ENCODE measurements at places on chromosomes 6 and 20. TPM values are rescaled to one million over a fixed set of nuclear protein-coding genes. Genes with fewer than 3 reads are reported as not detected.

DNA sequence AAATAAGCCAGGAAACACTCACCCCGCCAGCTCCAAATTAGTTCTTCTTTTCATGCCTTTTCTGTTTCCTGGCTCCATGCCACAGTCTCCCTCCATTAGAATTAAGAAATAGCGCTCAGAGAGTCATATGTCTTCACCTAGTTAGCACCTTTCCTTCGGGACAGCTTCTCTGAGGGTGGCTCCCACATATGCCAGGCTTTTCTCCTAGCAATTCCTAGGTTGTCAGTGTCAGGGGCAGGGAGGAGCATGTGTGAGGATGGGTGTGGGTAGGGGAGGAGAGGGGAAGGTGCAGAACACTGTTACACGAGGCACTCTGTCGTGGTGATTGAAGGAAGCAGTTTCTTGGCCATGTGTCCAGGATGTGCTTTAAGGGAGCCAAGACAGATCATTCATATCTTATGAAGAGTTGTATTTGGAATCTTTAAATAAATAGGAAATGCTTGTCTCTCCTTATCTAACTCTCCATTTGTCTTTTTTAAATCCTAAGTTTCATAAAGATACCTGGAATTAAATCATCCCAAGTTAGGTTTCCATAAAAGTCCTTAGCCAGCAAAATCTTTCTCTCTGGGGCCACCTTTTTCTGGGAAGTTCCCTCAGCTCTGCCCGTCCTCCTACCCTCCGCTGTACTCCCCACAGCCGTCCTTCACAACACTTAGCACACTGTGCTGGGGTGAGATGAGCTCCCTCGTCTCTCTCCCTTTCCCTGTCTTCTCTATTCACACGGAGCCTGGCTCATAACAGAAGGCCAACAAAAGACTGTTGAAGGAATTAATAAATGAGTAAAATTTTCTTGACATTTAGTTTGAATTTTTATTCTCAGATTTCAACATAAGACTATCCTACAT lies 361.0 kb downstream of the CD83 start:
- peaks cover 12% of the 10 kb centered on the region for H3K4me1 ChIP-seq
- no peak for DNase-seq
- H3K27me3 ChIP-seq = no peaks in the 10 kb centered on the region
- no peaks in the 10 kb centered on the region for H3K36me3 ChIP-seq

DNA sequence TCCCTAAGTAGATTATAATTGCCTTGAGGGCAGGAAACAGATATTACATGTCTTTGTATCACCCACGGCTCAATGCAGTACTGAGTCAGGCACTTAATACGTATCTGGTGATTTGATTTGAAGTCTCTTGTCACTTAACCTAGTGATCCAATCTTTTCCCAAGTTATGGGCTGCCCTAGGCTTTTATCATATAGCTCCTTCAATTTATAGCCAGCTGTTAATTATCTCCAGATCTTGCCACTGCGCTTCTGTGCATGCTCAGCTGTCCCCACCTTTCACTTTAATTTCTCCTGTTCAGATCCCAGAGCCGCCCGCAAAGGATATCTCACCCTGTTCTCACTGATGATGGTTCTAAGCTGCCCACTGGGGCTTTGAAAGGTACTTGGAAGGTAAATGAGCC lies 41.9 kb downstream of the SNHG17 start:
- no peaks in the 10 kb centered on the region for H3K4me1 ChIP-seq
- no peak for DNase-seq
- no peak overlapping the region for H3K27ac ChIP-seq
- no peak overlapping the region for H3K4me3 ChIP-seq
- H3K27me3 ChIP-seq = no peaks in the 10 kb centered on the region

GRCh38 chr6:89464295-89464694 lies 31.3 kb downstream of the ANKRD6 start:
- H3K27me3 ChIP-seq = no peaks in the 10 kb centered on the region
- H3K27ac ChIP-seq = no peak overlapping the region
- H3K4me1 ChIP-seq = peaks cover 4% of the 10 kb centered on the region
- H3K4me3 ChIP-seq = no peak overlapping the region

GRCh38 chr6:32953775-32954174 lies 878 bp upstream of the HLA-DMA start:
- H3K4me1 ChIP-seq = peaks cover 16% of the 10 kb centered on the region
- no peak for DNase-seq
- no peaks in the 10 kb centered on the region for H3K27me3 ChIP-seq
- no peak overlapping the region for H3K4me3 ChIP-seq
- peaks cover 10% of the 10 kb centered on the region for H3K36me3 ChIP-seq
- H3K27ac ChIP-seq = peak overlapping the region; percentile 84

DNA sequence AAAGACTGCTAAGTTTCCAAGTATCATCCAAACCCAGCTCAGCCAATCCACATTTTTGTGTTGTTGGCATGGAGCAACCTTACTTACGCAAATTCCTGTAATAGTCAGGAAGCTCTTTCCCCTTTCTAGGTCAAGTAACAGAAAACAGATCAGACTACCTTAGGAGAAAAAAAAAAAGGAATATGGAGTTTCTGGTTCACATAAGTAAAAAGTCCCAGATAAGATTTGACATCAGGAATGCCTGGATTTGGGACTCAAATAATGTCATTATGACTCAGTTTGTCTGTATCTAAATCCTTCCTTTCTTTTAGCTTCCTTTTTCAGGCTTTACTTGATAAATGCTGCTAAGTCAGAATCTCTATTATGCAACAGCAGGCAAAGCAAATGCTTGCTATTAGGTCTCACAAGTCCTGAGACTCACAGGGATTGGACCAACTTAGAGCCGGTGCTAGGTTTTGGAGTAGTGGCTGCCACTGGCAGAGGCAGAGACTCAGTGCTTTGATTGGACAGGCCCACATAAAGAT lies 44.5 kb downstream of the NCOA7 start:
- no peak for DNase-seq
- H3K4me1 ChIP-seq = peaks cover 37% of the 10 kb centered on the region
- H3K36me3 ChIP-seq = no peaks in the 10 kb centered on the region
- no peaks in the 10 kb centered on the region for H3K27me3 ChIP-seq

DNA sequence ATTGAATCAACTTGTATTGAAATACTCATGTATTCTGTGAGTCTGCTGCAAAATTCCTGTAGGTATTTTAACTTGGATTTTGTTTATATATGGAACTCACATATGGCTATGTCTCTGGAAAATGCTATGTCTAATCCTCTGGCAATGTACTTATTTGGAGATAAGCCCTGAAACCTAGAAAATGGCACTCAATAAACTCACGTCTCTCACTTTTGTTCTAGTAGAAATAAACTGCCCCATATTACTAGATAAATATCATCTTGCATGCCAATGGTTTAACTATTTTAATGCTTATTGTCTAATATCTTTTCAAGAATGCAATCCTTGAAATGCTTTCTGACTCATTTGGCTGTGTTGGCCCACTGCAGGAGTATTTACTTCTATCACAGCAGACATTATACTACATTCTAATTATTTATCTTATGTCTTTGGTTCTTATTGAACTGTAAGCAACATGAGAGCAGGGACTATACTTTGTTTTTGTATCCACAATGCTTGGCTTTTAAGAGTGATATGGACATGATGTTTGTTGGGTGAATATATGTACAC lies 292.2 kb upstream of the RSPO3 start:
- no peaks in the 10 kb centered on the region for H3K27me3 ChIP-seq
- DNase-seq = no peak
- no peak overlapping the region for H3K27ac ChIP-seq
- H3K4me1 ChIP-seq = no peaks in the 10 kb centered on the region

- H3K4me1 ChIP-seq = peaks cover 2% of the 10 kb centered on the region
- H3K27me3 ChIP-seq = no peaks in the 10 kb centered on the region
- H3K27ac ChIP-seq = no peak overlapping the region
- no peaks in the 10 kb centered on the region for H3K36me3 ChIP-seq
- peak; percentile 53 for DNase-seq
Measured at GRCh38 chr6:107555449-107555848, 65.5 kb downstream of the SOBP start.

RAMACL gene
- 5.5 TPM for total RNA-seq

- H3K27ac ChIP-seq = no peak overlapping the region
- no peak for DNase-seq
- H3K36me3 ChIP-seq = no peaks in the 10 kb centered on the region
- H3K27me3 ChIP-seq = no peaks in the 10 kb centered on the region
- H3K4me1 ChIP-seq = no peaks in the 10 kb centered on the region
Measured at GRCh38 chr6:8069631-8070284, 5.6 kb upstream of the BLOC1S5 start.

PTCRA gene
- total RNA-seq = not detected

DNA sequence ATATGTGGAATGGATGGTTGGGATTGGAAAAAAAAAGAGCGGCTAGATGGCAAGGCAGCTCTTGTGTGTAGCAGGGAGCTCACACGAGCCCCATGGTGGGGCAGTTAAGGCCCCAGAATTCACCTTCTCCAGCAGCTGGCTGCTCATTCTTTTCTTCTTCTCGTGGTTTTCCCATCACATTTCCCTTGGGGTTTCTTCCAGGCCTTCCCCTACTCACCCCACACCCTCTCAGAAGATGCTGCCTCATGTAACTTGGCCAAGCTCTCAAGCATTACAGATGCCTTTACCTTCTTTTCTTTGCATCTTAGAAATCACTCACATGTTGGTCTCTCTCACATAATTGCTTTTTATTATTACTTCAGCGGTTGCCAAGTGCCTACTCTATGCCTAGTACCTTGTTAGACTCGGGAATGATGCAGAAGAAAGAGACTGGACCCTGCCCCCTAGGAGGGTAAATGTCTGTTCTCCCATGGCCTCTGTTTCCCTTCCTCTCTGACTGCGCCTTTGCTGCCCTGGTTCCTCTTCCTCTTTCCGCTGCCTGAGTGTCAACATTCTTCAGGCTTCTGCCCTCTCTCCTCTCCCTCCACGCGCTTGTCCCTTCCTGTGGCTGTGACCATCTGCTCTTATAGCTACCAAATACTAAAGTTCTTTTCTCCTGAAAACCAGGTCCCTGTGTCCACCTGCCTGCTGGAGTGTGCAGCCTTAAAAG lies 28.6 kb downstream of the PPARD start:
- no peak overlapping the region for H3K4me3 ChIP-seq
- no peak overlapping the region for H3K27ac ChIP-seq
- DNase-seq = no peak

ZNF512B gene
- total RNA-seq = 8.8 TPM

- H3K4me3 ChIP-seq = no peak overlapping the region
- H3K27me3 ChIP-seq = no peaks in the 10 kb centered on the region
- DNase-seq = no peak
- no peaks in the 10 kb centered on the region for H3K4me1 ChIP-seq
Measured at GRCh38 chr20:5544712-5545111, 205.5 kb upstream of the SHLD1 start.

GRCh38 chr20:34926581-34926980 lies 29.0 kb downstream of the GSS start:
- H3K27ac ChIP-seq = no peak overlapping the region
- no peaks in the 10 kb centered on the region for H3K27me3 ChIP-seq
- DNase-seq = no peak
- H3K4me1 ChIP-seq = peaks cover 14% of the 10 kb centered on the region
- H3K4me3 ChIP-seq = no peak overlapping the region
- H3K36me3 ChIP-seq = peaks cover 63% of the 10 kb centered on the region

- H3K27ac ChIP-seq = no peak overlapping the region
- H3K4me1 ChIP-seq = no peaks in the 10 kb centered on the region
- H3K36me3 ChIP-seq = no peaks in the 10 kb centered on the region
- no peak for DNase-seq
- H3K4me3 ChIP-seq = no peak overlapping the region
- H3K27me3 ChIP-seq = no peaks in the 10 kb centered on the region
Measured at GRCh38 chr6:155946860-155947259, 491.2 kb upstream of the NOX3 start.

DNA sequence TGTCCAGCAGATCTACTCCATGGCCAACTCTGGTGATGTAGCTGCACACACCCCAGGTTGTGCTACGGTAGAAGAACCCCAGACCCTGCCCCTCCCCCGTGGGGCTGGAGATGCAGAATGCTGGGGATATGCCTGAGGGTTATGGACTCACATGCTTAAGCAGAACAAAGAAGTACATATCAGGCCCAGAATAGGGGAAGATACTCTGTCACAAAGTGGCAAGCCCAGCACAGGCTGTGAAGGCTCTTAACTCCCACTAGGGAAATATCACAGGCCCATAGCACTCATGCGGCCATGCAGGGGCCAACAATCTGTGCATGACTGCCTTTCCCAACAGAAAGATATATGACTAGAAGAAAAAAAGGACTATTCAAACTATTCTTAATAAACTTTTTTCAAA lies 234.9 kb downstream of the KCNQ5 start:
- no peak overlapping the region for H3K4me3 ChIP-seq
- no peaks in the 10 kb centered on the region for H3K36me3 ChIP-seq
- no peaks in the 10 kb centered on the region for H3K4me1 ChIP-seq
- H3K27me3 ChIP-seq = no peaks in the 10 kb centered on the region

ORC3 gene
- total RNA-seq = 26.4 TPM

DNA sequence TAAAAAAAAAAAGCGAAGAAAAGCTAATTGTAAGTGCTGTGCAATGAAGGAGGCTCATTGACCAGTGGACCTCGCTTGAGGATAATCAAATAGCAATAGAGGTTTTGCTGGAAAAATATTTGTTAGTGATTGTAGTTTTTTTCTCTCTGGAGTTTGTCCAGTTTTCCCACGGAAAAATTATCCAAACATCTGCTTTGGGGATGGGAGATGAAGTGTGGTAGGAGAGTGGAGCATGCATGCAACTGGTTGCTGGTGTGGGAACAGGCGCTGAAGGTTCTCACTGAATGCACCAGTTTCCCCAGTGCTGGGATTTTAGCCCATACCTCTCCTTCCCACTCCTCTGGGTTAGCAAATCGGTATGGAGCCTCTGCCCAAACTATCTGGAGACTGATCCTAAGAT lies 281.7 kb upstream of the TAB2 start:
- H3K27ac ChIP-seq = no peak overlapping the region
- H3K4me1 ChIP-seq = no peaks in the 10 kb centered on the region
- no peak overlapping the region for H3K4me3 ChIP-seq
- no peaks in the 10 kb centered on the region for H3K27me3 ChIP-seq
- H3K36me3 ChIP-seq = no peaks in the 10 kb centered on the region

GRCh38 chr6:164303102-164303964 lies 888.8 kb downstream of the QKI start:
- H3K4me1 ChIP-seq = no peaks in the 10 kb centered on the region
- H3K36me3 ChIP-seq = no peaks in the 10 kb centered on the region
- H3K27me3 ChIP-seq = no peaks in the 10 kb centered on the region
- H3K27ac ChIP-seq = no peak overlapping the region
- DNase-seq = peak; percentile 49
- no peak overlapping the region for H3K4me3 ChIP-seq

DNA sequence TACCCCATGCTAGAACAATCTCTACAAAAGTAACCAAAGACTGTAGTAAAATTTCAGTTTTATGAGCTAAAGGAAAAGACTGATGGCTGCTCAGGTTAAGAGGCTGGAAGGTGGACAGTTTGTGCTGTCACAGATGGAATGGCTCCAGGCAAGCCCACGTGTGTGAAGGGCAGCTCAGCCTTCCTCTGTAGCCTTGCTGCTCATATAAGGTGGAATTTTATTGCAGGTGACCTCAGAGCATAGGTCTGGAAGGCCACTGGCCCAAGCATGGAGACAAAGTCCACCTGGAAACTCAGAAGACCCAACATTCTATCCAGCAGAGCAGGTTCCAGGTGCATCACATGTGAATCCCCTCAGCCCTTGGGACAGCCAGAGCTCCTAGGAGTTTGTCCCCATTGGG lies 53.6 kb downstream of the KAT14 start:
- no peak overlapping the region for H3K4me3 ChIP-seq
- no peaks in the 10 kb centered on the region for H3K4me1 ChIP-seq
- H3K27ac ChIP-seq = no peak overlapping the region
- no peak for DNase-seq
- no peaks in the 10 kb centered on the region for H3K27me3 ChIP-seq
- peaks cover 29% of the 10 kb centered on the region for H3K36me3 ChIP-seq
